ENCODE measurements at places on chromosomes 1 and 21.

DNA sequence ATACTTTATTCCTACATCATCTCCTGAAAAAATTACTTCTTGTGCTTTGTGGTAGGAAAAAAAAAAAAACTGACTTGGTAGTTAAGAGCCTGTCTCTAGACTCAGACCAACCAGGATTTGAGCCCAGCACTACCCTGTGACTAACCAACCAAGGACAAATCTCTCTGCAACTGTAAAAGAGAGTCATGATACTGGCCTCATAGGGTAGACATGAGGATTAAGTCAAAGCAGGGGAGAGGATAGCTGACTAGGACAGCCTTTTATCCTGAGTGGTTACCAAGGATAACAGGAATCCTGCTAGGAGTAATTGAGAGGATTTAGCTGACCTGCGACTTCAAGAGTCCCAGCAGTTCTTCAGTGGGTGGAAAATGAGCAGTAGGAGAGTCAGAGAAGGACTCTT is 112.8 kb downstream of the C1orf21 start:
- DNase-seq, result no peak

GRCh38 chr1:218585511-218586184 is 240.5 kb downstream of the TGFB2 start:
- peak; percentile 80 for DNase-seq

DNA sequence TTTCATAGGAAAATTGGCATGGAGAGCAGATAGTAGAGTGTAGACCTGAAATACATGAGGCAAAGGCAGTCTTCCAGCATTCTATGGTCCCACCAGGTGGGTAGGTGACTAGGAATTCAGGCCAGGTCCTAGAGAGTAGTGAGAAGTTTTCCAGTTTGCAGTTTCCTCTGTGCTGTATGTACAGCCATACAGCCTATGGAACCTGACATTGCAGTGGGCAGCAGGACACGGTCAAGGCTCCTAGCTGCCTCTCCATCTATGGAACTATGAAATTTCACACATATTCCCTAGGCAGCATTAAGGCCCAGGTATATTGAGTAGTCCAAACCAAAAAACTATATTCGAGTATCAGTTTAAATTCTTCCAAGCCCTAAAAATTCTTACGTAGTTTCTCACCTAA is 16.3 kb downstream of the POGK start:
- no peak for DNase-seq

DNA sequence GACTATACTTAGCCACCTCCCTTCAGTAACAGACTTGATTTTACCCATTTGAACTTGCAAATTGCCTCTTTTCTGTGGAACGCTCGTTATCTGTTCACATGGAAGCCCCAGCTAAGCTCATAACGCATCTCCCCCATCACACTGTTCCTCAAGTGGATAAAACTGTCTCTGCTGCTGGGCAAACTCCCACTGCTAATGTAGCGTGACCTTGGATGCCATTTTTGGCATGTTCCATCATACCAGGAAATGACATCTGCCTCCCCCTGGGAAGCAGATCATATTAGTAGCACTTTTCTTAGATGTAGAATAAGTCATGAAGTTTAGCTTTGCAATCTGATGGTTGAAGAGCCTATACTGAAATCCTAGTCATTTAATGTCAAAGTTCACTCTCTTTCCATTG is 528.7 kb upstream of the PLXNA2 start:
- DNase-seq, result no peak

DNA sequence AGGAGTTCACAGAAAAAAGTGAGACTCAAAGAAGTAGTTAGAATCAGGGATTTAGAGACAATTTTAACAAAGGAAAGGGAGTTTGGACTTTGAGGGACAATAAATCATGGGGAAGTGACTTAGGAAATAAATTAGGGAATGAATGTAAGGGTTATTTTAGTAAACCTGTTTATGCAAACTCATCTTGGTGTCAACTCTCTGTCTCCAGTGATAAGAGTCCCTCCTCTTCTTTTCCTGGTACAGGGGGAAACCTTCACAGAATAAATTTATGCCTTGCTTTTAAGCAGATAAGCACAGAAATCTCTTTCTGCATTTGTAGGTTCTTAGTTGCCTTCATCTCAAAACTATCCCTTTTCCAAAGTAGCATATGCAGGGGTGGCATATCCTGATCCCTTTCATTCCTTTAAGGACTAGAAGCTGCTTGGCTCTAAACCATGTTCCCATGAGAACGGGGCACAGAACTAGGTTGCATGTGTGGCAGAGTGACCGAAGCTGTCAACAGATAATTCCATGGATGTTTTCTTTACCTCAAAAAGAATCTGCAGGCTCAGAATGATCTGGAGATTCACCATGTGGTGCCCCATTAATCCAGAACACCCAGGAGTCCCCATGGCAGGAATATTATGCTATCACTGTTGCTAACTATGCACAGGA is 155.4 kb downstream of the ZNF648 start:
- DNase-seq, result no peak

DNA sequence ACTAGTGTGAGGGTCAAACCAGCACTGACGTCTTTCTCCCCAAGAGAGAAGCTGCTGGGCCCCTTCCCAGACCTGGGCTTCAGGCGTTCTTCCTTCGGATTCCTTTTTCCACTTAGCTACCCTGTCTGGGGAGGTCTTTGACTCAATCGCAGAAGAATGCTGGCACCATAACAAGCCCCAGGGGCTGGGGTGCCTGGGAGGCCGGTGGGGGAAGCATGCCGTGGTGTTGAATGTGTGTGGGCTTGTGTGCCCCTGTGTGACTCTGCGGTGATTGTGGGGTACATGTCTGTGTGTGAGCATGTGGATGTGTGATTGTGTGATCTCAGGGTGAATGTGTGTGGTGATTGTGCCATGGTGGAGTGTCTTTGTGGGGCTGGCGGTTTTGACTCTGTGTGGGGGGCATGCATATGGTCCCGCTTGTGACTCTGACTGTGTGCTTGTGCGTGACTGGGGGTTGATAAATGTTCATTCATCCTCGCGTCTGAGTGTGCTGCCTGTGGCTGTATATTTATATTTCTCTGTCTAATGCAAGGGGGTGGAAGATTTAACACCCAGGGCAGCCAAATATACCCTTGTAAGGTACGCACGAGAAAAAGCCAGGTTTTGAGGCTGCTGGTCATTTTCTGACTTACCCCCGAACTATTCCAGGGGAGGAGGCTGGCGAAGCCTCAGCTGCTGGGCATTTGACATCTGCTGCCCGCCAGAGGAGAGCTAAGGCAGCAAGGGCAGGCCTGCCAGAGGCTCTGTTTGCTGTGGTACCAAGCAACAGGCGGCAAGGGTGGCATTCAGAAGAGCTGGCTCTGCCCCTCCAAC is 1.1 kb upstream of the SYNC start:
- DNase-seq, result peak; percentile 47

DNA sequence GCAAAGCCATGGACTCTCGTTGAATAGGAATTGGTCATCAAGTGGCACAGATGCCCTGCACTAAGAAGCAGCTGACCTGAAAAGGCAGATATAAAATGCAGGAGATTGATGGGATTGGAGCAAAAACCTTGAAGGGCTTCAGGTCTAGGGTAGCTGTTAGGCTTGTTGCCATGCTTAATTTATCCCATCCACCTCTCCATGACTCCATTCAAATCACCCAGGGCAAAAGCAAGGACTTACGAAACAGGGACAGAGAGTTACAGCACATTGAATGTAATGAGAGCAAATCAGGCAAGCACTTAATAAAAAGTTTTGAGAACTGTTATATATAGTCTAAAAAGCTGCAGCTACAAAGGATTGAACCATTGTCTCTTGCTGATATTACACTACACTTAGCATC is 298.2 kb upstream of the ESRRG start:
- DNase-seq, result no peak

GRCh38 chr1:38489844-38490270 is 369.7 kb downstream of the RRAGC start:
- DNase-seq, result peak; percentile 97

DNA sequence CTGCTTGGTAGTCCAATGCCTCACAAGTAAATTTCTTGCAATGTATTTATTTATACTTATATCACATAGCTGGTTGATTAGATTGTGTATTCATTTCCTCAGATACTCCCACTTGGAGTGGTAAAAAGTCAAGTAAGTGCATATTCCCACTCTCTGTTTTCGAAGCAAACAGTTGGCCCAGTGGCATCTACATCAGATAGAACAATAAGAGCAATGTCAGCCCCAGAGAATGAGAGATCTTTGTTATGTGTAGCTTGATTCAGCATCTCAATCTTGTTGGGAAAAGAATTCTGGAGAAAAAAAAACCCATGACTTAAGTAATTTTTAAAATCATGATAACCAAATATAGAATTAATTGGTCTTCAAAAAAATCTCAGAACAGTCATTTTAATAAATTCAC is 25.5 kb downstream of the RGL1 start:
- no peak for DNase-seq

- DNase-seq, result no peak
Measured at GRCh38 chr1:46689356-46689755, 17.7 kb downstream of the TEX38 start.

GRCh38 chr1:207565546-207566468 is 69.8 kb downstream of the CR1 start:
- DNase-seq, result no peak

DNA sequence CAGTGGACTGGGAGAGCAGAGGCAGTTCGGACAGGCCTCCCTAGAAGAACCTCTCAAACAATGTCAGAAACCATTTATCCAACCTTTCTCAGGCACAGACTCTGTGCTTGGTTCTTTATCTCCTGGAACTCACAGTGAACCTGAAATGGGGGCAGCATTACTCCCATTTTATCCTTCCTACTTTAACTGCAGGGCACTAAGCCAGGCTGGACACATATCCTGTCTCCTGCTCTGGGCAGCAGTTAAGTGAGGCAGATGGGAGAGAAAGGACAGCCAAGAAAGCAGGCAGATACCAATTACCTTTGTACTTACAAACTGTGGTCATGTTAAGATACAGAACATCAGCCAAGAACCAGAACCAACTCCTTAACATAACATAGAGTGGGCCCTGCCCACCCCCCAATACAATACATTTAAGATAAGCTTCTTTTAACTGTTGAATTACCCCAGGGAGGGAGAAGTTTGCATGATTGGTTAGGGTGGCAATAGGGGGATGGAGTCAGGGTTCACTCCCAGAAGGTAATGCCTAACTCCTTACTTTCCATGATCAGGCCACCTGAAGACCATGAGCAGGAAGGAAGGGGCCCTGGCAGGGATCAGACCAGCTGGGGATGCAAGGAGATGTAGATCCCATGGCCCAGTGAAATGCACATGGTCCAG is 10.9 kb downstream of the KDF1 start:
- no peak for DNase-seq

DNA sequence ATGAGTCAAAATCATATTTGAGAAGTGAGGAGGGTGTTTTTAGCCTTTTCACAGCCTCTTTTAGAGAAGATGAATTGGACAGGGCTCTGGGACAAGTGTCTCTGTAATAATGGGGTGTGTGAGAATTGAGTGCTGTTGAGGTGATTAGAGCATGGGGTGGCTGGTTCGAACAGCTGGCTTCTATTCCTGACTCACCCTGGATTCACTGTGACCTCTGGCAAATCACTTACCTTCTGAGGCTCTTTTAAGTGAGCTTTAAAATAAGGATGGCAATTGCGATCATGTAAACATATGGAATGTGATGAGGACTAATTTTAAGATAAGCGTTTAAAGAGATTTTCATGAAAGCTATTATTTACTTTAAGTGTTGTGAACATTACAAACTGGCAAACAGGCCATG is 243.4 kb downstream of the ADGRL2 start:
- no peak for DNase-seq

GRCh38 chr1:52002038-52002917 is 11.8 kb upstream of the RAB3B start:
- DNase-seq, result peak; percentile 98

DNA sequence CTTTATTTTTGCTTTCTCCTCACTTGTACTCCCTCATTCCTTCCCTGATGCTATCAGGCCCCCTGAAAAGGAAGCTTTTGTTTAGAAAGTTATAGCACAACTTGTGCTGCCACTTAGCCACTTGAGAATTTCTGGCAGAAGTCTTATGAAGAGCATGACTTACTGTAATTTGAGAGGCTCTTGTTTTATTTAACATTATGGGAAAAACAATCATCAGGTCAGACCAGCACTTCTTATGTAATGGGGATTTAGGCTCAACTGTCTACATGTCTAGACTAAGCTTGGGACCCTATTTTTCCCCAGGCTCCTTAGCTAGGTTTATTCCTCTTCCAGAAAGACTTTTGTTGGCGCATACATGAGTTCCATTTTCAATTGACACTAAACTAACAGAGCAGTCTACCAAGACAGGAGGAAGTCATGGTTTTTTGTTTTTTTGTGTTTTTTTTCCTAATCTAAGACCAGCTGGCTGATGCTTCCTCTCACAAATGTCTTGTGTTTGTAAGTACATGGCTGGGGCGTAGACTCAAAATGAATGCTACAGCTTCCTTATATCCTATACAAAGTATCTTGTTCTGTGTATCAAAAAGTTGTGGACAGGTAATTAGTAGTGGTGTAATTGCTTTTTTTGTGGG is 31.5 kb downstream of the TNFSF4 start:
- no peak for DNase-seq

DNA sequence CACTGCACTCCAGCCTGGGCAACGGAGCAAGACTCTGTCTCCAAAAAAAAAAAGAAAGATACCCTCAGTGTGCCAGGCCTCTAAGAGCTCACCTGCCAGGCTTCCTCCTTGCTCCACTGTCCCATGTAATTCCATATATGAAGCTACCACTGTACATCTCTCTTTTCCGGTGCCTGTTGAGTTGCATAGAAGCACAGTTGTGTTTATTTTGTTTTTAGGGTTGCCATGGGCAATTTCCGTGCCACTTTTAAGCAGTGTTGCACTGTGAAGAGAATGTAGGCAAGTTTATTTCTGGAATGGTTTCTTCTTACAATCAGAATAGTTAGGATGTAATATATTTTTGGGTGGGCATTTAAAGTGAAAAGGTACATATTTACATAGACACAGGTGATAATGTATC is 23.3 kb downstream of the MR1 start:
- no peak for DNase-seq

Data from NT2/D1 (cell line).